ENCODE measurements at places on chromosomes 5 and 9.

- DNase-seq: no peak
Observed at GRCh38 chr9:126665644-126666035, 51.9 kb downstream of the LMX1B start.

GRCh38 chr5:100668511-100668910 is 133.3 kb downstream of the FAM174A start:
- DNase-seq: no peak

DNA sequence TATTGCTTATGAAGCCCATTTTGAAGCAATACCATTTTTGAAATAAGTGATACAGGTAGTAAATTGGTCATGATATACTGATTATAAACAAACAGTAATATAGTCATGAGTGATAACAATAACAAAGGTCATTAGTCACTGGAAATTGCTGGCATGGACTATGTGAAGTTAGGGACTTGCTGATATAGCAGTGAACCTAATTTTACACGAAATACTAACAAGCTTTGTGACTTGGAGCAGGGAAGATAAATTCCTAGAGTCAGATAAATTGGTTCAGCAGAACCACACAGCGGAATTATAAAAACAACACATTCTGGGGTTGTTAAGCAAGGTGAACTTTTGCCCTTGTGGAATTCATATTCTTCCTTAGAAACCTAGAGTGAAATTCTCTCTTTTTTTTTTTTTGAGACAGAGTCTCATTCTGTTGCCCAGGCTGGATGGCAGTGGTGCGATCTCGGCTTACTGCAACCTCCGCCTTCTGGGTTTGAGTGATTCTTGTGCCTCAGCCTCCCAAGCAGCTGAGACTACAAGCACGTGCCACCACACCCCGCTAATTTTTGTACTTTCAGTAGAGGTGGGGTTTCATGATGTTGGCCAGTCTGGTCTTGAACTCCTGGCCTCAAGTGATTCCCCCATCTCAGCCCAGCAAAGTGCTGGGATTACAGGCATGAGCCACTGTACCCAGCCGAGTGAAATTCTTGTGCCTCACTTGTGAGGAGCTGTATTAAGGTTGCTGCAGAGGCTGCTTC is 6.0 kb downstream of the UGCG start:
- DNase-seq: no peak

DNA sequence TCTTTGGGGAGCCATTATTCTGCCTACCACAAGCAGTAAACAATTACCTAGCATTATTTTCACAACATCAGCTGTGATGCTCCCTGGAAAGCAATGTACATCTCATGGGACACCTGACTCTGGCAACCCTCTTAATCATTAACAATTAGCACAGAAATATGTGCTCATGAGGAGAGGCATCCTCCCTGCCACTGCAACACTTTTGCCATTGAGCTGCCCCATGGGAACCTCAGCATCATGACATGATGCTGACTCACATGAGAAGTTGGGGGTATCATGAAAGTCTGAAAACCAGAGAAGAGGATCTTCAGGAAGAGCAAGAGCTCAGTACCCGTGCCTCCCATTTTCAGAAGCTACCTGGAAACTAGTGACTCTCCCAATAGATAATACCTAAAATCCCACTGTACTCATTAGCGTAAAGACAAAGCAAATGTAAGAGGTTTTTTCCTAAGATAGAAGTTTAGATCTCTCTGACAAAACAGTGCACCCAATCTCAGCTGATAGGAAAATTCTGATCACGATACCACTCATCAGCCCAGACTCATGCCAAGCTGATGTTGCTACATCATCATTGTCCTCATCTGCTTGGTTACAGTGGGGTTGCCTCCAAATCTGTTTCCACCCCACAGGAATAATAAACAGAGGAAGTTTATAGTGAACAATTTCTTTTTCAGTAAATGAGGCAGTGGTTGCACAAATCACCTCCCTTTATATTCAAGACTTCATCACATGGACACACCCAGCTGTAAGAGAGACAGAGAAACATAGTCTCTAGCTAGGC is 244.5 kb downstream of the NR2F1-AS1 start:
- DNase-seq: no peak

GRCh38 chr9:21985964-21986667 is 8.1 kb downstream of the CDKN2A start:
- no peak for DNase-seq

DNA sequence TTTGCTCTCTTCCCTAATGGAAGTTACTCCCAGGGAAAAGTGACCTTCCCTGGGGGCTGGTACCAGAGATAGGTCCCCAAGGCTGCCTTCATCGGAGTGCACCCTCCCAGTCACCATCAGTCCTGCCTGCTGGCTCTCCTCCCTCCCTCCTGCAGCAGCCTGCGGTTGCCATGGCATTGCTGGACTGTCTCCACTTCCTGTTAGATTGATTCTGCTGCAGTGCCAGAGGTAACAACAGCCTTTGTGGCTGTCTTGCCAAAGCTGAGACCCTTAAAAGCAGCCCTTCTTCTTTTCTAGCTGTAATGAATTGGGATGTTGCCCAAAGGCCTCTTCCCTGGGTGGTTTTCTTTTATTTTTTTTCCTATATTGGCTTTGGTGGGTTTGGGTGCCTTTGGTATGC is 78.1 kb upstream of the PRLR start:
- no peak for DNase-seq

DNA sequence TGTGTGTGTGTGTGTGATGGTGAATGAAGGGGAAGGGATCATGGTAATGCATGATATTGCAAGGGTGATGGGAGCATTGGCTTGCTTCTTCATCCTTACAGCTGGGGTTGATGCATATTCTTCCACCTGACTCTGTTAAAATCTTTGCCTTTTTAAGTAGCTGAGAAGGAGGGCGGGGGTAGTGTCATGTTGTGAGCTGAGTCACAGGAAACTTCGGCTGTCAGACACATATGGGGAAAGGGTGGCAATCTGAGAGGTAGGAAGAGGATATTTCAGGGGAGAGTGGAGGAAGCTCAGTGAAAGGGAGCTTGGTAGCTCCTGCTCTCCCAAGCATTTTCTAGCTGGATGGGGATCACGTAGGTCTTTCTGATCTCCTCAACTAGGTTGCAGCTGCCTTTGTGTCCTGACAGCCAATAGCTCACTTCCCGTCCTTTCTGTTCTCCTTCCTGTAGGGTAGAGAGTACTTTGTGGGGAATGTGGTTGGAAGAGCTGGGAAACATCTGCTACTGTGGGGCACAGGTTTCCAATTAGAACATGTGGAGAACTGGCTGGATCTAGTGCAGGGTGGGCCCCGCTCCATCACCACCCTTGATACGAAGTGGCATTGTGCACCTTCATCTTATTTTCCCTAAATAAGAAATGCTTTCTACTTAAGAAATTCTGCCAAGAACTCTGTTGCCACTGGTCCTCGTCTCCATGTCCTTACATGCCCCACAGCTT is 18.1 kb upstream of the CLK4 start:
- DNase-seq: no peak

DNA sequence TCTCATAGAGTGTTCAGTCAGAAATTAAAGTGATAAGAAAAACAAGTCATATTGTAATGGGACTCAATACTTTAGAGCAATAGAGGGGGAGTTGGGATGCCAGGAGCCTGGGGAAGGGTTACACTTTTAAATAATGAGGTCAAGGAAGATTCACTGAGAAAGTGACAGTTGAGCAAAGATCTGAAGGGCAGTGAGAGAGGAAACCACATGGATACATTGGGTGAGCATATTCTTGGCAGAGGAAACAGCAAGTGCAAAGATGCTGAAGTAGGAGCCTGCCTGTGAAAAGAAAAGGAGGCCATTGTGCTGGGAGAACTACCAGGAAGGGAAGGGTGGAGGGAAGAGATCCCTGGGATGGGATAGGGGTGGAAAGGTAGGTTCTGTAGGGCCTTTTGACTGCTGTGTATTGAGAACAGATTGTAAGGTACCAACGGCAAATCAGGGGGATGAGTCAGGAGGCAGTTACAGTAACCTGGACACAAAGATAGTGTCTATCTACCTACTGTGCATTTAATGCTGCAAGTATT is 79.4 kb downstream of the PAM start:
- DNase-seq: no peak

DNA sequence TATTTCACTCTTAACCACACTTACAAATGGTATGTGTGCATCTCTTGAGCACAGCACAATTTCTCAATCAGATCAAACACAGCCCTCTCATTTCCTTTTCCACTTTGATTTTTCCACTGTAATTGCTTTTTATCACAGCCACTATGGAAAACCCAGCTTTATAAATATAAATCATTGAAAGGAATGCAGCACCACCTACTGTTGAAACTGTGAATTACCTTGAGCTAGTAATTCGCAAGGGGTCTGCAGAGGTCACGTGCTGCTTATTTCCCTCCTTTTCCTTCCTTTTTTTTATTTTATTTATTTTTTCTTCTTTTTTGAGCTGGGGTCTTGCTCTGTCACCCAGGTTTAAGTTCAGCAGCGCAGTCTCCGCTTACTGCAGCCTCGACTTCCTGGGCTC is 76.9 kb downstream of the CDH6 start:
- DNase-seq: no peak

DNA sequence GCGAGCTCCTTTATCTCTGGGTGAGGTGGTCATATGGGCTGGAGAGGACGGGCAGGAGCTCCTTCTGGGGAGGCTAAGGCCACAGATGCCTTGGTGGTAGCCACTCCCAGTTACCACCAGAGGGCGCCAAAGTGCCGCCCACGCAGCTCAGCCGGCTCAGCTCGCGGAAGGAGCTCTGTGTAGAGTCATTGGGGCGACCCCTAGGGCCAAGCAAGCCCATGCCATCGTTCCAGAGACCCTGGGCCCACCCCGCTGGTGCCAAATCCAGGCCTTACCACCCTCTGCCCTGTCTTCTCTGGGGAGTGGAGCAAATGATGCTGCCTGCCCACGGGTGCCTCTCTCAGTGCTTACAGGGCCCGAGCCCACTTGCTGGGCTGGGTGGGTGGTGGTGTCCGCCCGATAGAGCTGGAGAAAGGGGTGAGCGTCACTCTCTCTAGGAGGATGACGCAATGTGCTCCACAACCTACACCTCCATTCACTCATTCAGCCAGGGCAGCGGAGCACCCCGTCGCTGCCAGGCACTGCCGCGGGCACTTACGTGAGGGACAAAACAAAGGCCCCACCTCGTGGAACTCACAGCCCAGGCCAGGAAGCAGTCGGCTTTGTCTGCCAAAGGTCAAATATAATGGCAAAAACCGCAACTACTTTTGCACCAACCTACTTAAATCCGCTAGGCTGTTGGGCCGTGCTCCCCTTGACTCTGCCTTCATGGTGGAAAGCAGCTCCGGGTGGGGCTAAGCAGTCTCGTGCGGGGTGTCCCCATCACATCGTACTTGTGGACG is 13.8 kb downstream of the TSPAN17 start:
- DNase-seq: peak; percentile 33

DNA sequence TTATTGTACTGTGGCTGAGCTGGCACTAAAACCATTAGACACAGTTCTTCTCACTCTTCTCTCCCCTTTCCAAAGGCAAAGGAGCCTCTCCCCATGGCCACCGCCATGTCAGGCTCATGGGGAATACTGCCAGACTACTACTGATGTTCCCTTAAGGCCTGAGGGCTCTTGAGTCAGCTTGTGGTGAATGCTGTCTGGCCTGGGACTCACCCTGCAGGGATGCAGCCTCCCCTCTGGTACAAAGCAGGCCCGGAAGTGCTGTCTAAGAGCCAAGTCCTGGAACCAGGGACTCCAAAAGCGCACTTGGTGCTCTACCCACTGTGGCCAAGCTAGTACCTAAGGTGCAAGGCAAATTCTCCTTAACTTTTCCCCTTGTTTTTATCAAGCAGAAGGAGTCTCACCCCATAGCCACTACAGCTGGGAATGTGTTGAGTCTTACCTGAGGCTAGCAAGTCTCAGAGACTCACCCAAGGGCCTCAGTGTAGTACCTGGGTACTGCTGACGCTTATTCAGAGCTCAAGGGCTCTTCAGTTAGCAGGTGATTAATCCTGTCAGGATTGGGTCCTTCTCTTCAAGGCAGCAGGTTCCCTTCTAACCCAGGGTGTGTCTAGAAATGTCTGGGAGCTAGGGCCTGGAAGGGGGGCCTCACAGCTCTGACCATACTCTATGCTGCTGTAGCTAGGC is 33.2 kb upstream of the C5orf46 start:
- DNase-seq: no peak

DNA sequence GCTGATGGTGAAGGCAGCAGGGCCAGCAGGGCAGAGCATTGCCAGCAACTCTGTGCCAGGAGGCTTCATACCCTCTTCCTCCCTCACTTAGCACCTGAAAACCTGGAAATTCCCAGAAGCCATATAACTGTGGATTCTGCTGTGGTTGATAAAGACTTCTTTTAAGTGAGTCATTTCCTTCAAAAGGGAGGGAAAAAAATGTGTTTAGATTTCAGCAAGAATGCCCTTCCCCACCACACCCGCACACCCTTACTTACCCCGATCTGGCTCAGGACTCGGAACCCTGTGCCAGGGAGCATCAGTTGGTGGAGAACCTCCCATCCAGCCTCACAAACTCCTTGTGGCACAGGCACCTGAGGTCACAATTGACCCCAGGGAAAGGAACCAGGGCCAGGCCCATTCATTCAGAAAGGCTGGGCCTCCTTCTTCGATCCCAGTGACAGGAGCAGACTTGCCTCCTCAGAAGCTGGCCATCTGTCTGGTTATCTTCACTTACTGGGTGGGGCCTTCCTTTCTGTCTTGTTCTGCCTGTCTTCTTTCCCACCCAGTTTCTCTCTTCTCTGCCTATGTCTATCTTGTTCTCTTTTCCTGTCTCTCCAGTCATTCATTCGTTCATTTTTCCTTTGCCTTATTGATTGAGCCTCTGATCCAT is 62.6 kb downstream of the PLAC8L1 start:
- no peak for DNase-seq

GRCh38 chr5:132656774-132657355 is 1.1 kb upstream of the IL13 start:
- DNase-seq: no peak

- no peak for DNase-seq
Observed at GRCh38 chr9:89881431-89881830, 276.6 kb downstream of the GADD45G start.

GRCh38 chr9:137220317-137221094 is 1.5 kb downstream of the RNF208 start:
- no peak for DNase-seq

- no peak for DNase-seq
Observed at GRCh38 chr9:112752334-112753125, 2.0 kb downstream of the SNX30 start.

DNA sequence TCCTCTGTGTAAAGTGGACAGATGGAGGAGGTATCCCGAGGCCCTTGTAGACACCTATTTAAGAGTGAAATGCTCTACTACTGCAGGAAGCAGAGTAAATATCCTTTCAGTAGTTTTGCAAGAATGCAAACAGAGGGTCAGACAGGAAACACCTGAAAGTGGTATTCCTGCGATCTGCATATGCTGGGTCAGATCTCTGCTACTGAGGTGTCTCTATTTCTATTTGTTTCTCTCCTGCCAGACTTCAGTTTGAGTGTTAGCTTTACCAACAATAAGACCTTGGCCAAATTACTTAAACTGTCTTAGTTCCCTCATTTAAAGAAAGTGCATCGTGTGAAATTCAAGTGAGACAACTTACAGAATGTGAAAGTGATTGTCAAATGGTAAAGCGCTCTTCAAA is 47.6 kb downstream of the JAKMIP2 start:
- DNase-seq: no peak

GRCh38 chr9:107737987-107738743 is 248.6 kb upstream of the KLF4 start:
- DNase-seq: peak; percentile 37

- no peak for DNase-seq
Observed at GRCh38 chr5:140855772-140856674, at the start of gene PCDHA10. Gene PCDHA10, plus strand, starts transcription at chr5:140855897. Its CDS starts 152 bp downstream, at chr5:140856049.

GRCh38 chr9:130445268-130445983 is 665 bp downstream of the ASS1 start:
- DNase-seq: no peak

All from tibial nerve (tissue), 4 donors.